CD4-positive, alpha-beta memory T cell (primary cell): ENCODE measurements at places on chromosomes 4 and X. TPM values are rescaled to one million over a fixed set of nuclear protein-coding genes. Genes with fewer than 3 reads are reported as not detected.

JADE3 gene
- total RNA-seq = 0.44 TPM

RASSF6 gene
- 0.89 TPM for total RNA-seq

AFM gene
- total RNA-seq = not detected

SATL1 gene
- not detected for total RNA-seq

DGKK gene
- not detected for total RNA-seq

ZBTB33 gene
- total RNA-seq = 33.5 TPM

RGS12 gene
- total RNA-seq = 9.7 TPM

CDKN2AIP gene
- total RNA-seq = 48.3 TPM

SOWAHD gene
- 2.0 TPM for total RNA-seq

SPANXD gene
- total RNA-seq = not detected

SLC6A14 gene
- total RNA-seq = not detected

FGF13 gene
- not detected for total RNA-seq

DNA sequence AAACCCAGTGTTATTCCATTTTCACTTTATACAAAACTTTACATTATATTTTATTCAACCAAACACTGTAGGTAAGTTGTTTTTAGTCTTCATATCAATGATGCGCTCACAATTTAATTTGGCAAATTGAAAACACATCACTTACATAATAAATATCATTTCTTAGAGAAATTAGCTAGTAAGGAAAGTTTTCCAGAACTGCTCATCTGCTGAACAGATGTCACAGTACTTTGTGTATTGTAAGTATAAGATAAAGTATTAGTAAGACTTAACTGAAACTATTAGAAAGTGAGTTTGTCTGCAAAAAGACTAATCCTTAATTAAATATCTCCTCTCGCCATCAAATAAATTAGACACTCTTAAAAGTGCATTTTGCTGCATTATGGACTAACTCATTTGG, 108.7 kb upstream of the PACRGL start:
- no peaks in the 10 kb centered on the region for H3K36me3 ChIP-seq
- no peaks in the 10 kb centered on the region for H3K4me1 ChIP-seq
- H3K4me3 ChIP-seq = no peak overlapping the region
- no peak for DNase-seq
- H3K27me3 ChIP-seq = no peaks in the 10 kb centered on the region

GRCh38 chrX:104428231-104428630, 137.8 kb upstream of the IL1RAPL2 start:
- H3K4me1 ChIP-seq = no peaks in the 10 kb centered on the region
- H3K27ac ChIP-seq = no peak overlapping the region
- no peaks in the 10 kb centered on the region for H3K36me3 ChIP-seq
- H3K27me3 ChIP-seq = no peaks in the 10 kb centered on the region
- no peak for DNase-seq

DNA sequence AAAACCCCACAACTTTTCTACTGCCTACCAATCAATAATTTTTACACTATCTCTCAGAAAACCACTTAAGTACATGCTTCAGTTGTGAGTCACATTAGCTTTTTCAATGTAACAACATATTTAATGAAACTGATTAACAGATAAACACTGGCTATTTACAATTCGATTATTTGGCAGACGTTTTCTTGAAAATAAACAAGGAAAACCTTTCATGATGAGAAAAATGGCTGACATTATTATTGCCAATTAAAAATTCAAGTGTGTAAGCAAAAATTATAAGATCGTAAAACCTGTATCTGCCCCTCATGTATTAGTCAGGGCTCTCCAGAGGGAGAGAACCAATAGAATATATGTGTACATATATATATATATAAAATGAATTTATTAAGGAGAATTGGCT, 1555.5 kb upstream of the IGFBP7 start:
- DNase-seq = no peak
- H3K36me3 ChIP-seq = no peaks in the 10 kb centered on the region
- H3K4me1 ChIP-seq = no peaks in the 10 kb centered on the region
- H3K4me3 ChIP-seq = no peak overlapping the region
- no peaks in the 10 kb centered on the region for H3K27me3 ChIP-seq

- no peaks in the 10 kb centered on the region for H3K36me3 ChIP-seq
- no peak overlapping the region for H3K27ac ChIP-seq
- no peaks in the 10 kb centered on the region for H3K4me1 ChIP-seq
- no peaks in the 10 kb centered on the region for H3K27me3 ChIP-seq
- no peak overlapping the region for H3K4me3 ChIP-seq
- no peak for DNase-seq
Observed at GRCh38 chr4:64682481-64682880, 273.2 kb upstream of the TECRL start.

- H3K4me1 ChIP-seq = no peaks in the 10 kb centered on the region
- H3K27me3 ChIP-seq = no peaks in the 10 kb centered on the region
- H3K27ac ChIP-seq = no peak overlapping the region
- H3K4me3 ChIP-seq = no peak overlapping the region
- DNase-seq = no peak
- H3K36me3 ChIP-seq = no peaks in the 10 kb centered on the region
Observed at GRCh38 chr4:128461291-128462102, 173.9 kb upstream of the PGRMC2 start.

- no peak overlapping the region for H3K4me3 ChIP-seq
- H3K36me3 ChIP-seq = no peaks in the 10 kb centered on the region
- DNase-seq = no peak
- no peaks in the 10 kb centered on the region for H3K4me1 ChIP-seq
- no peak overlapping the region for H3K27ac ChIP-seq
- H3K27me3 ChIP-seq = no peaks in the 10 kb centered on the region
Observed at GRCh38 chr4:118774321-118774720, 61.6 kb downstream of the SEC24D start.

DNA sequence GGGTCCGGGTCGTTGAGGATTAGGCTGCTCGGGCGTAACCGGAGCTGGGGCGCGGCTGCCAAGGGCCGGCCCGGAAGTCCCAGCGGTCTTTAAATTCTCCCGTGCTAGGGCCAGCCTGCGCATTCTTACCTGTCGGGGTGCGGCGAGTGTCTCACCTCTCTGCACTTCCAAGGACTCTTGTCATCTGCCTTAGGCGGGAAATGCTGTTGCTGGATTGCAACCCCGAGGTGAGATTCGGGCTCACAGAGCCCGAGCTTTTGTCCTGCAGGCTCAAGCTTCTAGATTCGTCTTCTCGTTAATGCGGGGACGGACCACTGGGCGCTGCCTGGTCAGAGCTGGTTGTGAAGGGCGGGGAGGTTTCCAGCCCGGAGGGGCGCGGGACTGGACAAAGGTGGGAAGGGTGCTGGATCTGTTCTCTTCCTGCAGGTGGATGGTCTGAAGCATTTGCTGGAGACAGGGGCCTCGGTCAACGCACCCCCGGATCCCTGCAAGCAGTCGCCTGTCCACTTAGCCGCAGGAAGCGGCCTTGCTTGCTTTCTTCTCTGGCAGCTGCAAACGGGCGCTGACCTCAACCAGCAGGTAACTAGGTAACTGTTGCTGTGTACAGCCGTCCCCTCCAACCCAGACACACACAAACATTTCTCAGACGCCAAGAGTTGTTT, at the start of gene ANKRD37:
Gene ANKRD37, plus strand, starts transcription at position 118 of the 662 bp plus-strand sequence. Its CDS starts 83 bp downstream, at position 201.
- peak within 1 kb of the TSS; percentile 99 for H3K27ac ChIP-seq
- H3K4me3 ChIP-seq = peak within 1 kb of the TSS; percentile 99
- H3K27me3 ChIP-seq = no peaks in the 10 kb centered on the region
- H3K36me3 ChIP-seq = peaks cover 5% of the 10 kb centered on the region

- H3K4me1 ChIP-seq = no peaks in the 10 kb centered on the region
- DNase-seq = no peak
- H3K27ac ChIP-seq = no peak overlapping the region
- H3K27me3 ChIP-seq = no peaks in the 10 kb centered on the region
- H3K4me3 ChIP-seq = no peak overlapping the region
- H3K36me3 ChIP-seq = no peaks in the 10 kb centered on the region
Observed at GRCh38 chr4:136687118-136687517, 845.2 kb downstream of the PCDH18 start.

DNA sequence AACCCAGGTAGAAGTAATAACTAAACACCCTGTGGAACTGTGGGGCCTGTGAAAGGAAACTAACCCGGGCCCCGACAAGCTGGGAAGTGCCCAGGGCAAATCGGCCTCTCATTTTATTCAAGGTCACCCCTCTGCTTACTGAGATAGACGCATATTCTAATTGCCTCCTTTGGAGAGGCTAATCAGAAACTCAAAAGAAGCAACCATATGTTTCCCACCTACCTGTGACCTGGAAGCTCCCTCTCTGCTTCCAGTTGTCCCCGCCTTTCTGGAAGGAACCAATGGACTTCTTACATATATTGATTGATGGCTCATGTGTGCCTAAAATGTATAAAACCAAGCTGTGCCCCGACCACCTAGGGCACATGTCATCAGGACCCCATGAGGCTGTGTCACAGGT, 23.1 kb upstream of the DHRSX start:
- H3K4me3 ChIP-seq = no peak overlapping the region
- no peak for DNase-seq
- H3K27ac ChIP-seq = no peak overlapping the region
- no peaks in the 10 kb centered on the region for H3K36me3 ChIP-seq
- no peaks in the 10 kb centered on the region for H3K27me3 ChIP-seq
- no peaks in the 10 kb centered on the region for H3K4me1 ChIP-seq

- DNase-seq = no peak
- H3K4me1 ChIP-seq = no peaks in the 10 kb centered on the region
- no peaks in the 10 kb centered on the region for H3K36me3 ChIP-seq
- no peak overlapping the region for H3K4me3 ChIP-seq
Observed at GRCh38 chr4:16914208-16914607, 15.8 kb upstream of the LDB2 start.

- no peaks in the 10 kb centered on the region for H3K4me1 ChIP-seq
- H3K4me3 ChIP-seq = no peak overlapping the region
- no peak for DNase-seq
- no peak overlapping the region for H3K27ac ChIP-seq
- no peaks in the 10 kb centered on the region for H3K27me3 ChIP-seq
Observed at GRCh38 chrX:144722307-144722706, 525.0 kb upstream of the SPANXN1 start.

GRCh38 chr4:163920426-163920825, 425.9 kb downstream of the TMA16 start:
- H3K4me1 ChIP-seq = no peaks in the 10 kb centered on the region
- H3K4me3 ChIP-seq = no peak overlapping the region
- no peak overlapping the region for H3K27ac ChIP-seq
- H3K27me3 ChIP-seq = no peaks in the 10 kb centered on the region
- DNase-seq = no peak

DNA sequence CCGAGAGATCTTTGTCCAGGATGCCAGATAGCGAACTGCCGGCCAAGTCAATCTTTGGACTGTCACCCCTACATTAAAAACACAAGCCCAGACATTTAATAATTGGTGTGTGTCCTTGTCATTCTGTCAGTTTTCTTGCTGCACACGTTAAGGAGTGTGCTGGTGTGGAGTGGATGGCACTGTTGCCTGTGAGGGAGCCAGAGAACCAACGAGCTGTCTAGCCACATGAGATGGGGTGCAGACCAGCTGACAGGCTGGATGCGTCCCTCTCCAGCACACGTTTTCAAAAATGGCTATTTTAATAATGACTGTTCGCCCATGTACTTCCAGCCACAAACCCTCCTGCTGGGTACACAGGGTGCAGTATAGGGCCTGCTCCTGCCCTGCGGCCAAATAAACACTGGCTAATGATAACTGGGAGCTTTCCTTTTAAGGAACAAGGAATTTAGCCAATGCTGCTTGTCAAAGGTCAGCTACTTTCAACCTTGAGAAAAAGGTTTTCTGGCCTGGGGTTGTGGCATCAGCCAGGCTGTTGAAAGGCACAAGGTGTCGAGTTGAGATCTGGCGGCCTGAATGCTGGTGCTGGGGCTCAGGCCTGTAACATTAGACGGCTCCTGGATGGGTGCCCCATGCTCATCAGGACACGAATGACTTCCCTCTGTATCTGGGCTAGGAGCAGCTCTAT, 54.0 kb upstream of the MAP3K15 start:
- H3K27me3 ChIP-seq = no peaks in the 10 kb centered on the region
- peaks cover 3% of the 10 kb centered on the region for H3K36me3 ChIP-seq
- H3K4me3 ChIP-seq = no peak overlapping the region
- no peak for DNase-seq
- H3K27ac ChIP-seq = no peak overlapping the region
- peaks cover 9% of the 10 kb centered on the region for H3K4me1 ChIP-seq

- H3K27me3 ChIP-seq = no peaks in the 10 kb centered on the region
- DNase-seq = no peak
- no peak overlapping the region for H3K4me3 ChIP-seq
Observed at GRCh38 chr4:145213245-145213644, 32.9 kb upstream of the OTUD4 start.

DNA sequence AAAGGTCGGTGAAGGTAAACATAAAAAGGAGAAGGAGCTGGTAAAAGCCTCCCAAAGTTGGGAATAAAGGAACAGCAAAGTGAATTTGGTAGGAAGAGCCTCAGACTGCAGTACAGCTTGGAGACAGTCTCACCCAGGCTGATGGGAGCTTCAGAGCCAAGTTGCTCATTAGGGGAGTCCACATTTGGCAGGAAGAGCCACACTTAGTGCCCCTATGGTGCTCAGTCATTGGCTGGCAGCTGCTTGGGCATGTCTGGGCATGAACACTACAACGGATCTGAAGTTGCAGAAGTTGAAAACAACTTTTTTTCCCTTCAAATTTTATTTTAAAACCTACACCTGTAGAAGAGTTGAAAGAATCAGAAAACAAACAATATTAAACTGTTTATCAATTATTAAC, 2497.3 kb downstream of the ARAP2 start:
- H3K27ac ChIP-seq = no peak overlapping the region
- no peak overlapping the region for H3K4me3 ChIP-seq
- DNase-seq = no peak
- H3K27me3 ChIP-seq = no peaks in the 10 kb centered on the region

DNA sequence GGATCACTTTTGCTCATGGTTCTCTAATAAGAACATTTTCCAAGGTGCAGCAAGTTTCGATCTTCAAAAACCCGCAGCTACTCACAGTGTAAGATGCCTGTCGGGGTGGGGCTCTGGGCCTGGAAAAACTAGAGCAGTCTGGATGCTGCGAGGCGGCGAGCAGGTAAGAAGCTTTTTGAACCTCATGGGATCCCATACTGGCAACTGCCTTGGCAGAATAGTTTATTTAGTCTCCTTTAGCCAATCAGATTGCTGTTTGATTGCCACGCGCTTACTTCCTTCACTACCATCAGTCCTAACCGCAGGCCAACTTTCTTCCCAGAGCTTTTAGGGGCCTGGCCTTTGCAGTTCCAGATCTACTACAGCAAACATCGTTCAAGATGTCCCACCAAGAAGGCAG, 61.3 kb upstream of the MAGEB10 start:
- no peaks in the 10 kb centered on the region for H3K4me1 ChIP-seq
- no peak overlapping the region for H3K4me3 ChIP-seq
- H3K27me3 ChIP-seq = no peaks in the 10 kb centered on the region
- H3K27ac ChIP-seq = no peak overlapping the region

DNA sequence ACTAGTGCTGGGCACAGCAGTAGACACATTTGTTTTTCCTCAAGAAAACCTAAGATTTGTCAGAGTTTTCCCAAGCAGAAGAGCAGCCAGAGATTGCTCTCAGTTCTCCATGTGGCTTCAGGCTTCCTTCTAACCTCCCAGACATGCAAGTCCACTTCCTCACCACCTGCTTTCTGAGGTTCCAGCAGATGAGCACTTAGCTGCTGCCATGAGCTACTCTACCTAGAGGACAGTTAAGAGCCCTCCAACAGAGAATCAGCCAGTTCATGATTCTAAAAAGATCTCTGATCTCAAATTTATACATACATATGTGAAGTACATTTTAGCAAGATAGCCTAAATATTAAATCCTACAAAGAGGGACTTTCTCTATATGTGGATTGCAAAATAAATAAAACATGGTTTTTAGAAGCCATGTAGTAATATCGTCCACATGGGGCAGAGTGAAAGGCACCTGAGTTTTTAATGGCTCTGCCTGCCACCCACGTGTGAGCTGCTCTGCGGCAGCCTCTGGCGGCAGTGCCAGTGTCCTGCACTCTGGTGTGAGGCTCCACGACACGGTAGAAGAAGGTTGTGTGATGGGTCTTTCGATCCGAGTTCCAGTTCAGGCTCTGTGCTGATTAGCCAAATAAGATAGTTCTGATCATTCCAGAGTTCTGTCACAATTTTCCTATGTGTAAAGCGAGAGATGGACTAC, 10.3 kb downstream of the CYP4V2 start:
- no peaks in the 10 kb centered on the region for H3K27me3 ChIP-seq
- no peaks in the 10 kb centered on the region for H3K4me1 ChIP-seq
- no peak overlapping the region for H3K27ac ChIP-seq
- no peak overlapping the region for H3K4me3 ChIP-seq
